NCI-H2081 treated with DMSO at 0.1 percent for 48 hours (cell line): ENCODE measurements at places on chromosomes 5 and 9.

- DNase-seq = no peak
Measured at GRCh38 chr5:78813286-78813685, 164.7 kb upstream of the LHFPL2 start.

DNA sequence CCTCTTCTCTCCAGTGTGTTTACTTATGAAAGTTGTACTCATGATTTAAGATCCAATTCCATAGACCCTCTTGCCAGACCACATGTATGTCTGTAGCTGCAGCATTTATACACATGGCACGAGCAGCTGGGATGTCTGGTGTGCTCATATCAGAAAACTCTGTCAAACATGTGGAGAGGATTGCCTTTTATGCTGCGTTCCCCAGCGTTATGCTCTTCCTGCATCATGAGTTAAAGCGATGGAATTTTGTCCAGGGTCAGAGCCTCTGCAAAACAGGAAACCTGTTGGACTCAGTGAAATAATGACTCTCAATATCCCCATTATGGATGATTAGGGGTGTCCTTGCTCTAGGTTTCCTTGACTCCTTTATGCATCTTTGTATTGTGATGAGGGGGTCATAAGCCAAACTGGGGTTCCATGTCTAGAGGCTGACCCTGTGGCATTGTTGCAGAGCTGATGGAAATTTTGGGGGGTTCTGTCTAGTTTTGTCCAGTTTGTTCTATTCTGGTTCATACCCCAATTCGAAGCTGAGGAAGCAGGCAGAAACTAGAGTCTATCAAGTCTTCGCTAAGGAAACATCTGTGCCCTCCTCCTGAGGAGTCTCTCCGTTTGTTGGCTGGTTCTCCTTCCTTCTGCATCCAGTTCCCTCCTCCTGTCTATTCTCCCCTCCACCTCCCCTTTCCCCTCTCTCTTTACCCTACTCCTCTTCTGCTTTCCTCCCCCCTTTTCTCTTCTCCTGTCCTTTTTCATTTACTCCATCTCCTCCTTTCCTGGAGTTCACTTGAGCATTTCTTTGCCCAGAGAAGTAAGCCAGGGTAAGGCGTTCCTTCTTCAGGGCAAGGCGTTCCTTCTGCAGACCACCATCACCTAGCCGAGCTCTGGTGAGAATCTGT is 252.8 kb downstream of the MAST4 start:
- no peak for DNase-seq

- DNase-seq = no peak
Measured at GRCh38 chr9:125409637-125410521, 148.3 kb downstream of the GAPVD1 start.

GRCh38 chr9:16672501-16672900 is 198.0 kb downstream of the BNC2 start:
- no peak for DNase-seq

- DNase-seq = no peak
Measured at GRCh38 chr9:2231829-2232228, 216.7 kb downstream of the SMARCA2 start.

GRCh38 chr5:76391014-76391413 is 12.1 kb upstream of the IQGAP2 start:
- no peak for DNase-seq

DNA sequence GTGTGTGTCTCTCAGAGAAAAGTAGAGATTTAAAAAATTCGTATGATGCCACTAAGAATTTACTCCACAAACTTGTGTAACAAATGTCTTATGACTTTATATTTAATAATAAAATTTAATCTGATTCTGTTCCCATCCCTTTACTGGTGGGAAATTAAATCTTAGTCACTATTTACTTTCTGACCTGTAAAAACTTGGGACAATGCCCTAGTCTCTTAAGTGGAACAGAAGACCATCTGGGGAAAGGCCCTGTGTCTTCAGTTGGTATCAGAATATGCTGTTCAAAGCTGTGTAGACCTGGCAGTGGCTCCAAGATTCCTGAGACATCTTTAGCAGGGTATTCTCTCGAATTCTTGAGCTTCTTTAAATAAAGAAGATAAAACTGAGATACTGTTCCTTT is 2.6 kb upstream of the BDP1 start:
- DNase-seq = no peak

DNA sequence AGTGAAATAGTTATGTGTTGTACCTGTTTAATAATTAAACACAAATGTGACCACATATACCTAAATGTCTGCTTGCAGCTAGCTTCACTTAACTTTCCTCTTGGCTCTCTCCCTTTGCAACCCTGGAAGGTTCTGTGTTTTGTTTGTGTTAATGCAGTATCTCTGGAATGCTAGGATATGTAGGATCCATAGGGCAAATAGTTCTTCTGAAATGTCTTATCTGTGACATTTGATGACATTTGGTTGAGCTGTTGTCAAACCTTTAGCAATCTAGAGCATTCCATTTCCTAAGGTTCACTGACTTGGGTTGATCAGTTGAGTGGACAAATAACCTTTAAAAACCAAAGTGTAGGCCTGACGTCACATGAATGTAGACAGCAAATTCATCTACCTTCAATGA is 21.8 kb downstream of the CTNNA1 start:
- DNase-seq = no peak

- no peak for DNase-seq
Measured at GRCh38 chr9:100394032-100394695, 32.8 kb upstream of the MSANTD3 start.

- no peak for DNase-seq
Measured at GRCh38 chr5:124902097-124902821, 155.8 kb upstream of the ZNF608 start.

- no peak for DNase-seq
Measured at GRCh38 chr9:34606190-34606589, 5.7 kb downstream of the RPP25L start.

DNA sequence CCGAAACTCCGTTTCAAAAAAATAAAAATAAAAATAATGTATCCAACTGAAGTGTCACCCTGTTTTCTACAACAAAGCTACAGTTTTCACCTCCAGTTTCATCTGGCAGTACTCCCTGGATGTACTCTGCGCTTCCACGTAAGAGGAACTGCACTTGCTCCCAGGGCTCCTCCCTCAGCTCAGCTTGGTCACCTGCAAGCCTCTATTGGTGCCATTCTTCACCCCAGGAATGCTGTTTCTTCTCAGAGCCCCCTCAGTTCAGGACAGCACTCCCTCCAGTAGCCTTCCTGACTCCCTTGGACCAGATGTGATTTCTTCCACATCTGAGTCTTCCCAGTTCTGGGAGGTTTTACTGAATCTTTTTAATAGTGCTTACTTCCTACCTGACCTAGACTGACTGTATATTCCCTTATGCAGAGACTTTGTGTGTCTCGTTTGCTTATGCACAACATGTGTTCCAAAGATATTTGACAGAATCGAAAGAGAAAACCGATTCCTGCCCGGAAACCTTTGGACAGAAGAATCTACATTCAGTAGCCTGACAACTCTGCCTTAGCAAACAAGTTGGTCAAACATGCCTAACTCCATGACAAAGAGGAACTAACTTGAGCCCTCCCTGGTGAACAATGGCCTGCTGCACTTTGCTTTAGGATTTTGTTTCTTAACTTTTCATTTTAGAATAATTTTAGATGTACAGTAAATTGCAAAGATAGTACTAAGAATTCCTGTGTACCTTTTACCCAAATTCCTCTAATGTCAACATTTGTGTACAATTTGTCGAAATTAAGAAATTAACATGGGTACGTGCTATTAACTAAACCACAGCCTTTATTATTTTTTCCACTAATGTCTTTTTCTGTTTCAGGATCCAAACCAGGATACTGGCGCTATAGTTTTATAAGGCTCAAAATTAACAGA is 814 bp downstream of the CCDC125 start:
- DNase-seq = no peak

GRCh38 chr5:172145870-172146747 is 41.9 kb downstream of the STK10 start:
- no peak for DNase-seq

DNA sequence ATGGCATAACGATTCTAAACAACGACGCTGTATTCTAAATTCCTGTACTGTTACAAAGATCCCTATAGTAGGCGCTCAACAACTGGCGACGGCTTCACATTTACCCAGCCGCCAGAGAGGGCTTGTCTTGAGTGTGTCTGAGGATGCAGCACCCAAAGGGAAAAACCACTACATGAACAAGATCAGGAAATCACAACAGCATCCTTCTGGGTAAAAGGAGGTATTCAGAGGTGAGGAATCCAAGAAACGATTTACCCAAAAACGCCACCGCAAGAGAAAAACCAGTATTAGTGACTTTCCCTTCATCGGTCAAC is 711 bp downstream of the TTC33 start:
- DNase-seq = peak; percentile 60

DNA sequence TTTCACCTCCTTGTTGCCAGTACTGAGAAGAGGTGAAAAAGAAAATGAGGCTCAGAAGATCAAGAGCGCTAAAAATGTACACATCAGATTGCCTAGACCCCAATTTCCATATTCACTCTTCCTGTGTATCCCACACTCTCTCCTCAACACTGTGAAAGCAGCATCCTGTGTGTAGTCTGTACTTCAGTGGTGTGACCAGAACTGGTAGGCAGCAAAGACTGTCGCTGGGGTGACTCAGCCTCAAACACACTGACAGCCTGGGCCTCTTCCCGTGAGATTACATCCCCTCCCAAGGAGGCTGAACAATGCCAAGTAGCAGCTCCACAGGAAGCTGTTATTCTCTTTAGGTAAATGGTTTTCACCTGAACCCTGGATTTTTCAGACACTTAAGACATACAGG is 135.5 kb downstream of the CCDC192 start:
- DNase-seq = no peak

GRCh38 chr9:91698266-91698665 is 251.8 kb downstream of the ROR2 start:
- no peak for DNase-seq

- DNase-seq = no peak
Measured at GRCh38 chr9:84218322-84218721, 122.2 kb downstream of the SLC28A3 start.

DNA sequence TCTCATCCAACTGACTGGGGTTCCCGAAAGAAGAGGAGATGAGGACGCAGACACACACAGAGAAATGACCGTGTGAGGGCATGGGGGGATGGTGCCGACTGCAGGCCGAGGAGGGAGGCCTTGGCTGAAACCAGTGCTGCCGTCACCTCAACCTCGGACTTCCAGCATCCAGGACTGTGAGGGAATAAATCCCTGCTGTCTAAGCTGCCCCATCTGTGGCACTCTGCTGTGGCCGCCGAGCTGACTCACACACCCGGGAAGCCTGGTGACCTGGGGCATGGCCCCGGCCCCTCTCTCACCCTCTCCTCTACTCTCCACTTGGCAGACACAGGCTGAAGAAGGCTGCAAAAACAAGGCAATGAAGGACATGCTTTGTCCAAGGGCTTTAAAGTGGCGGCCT is 4.4 kb upstream of the COL5A1 start:
- DNase-seq = no peak

- DNase-seq = no peak
Measured at GRCh38 chr5:173753307-173754168, 134.6 kb upstream of the CPEB4 start.

DNA sequence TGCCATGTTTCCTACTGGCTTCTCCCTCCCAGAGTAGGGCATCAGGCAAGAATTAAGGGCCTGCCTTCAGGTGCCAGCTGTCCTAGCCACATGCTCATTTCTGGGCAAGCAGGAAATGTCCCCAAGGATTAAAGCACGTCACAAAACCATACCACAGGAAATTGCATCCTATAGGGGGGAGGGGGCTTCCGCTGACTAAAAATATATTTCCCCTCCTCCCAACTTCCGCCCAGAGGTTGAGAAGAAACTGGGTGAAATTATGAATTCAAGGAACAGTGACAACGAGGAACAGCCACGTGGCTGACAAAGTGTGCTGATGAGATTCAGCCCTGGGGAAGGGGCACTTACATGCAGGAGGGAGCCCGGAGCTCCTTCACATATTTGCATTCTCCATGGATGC is 4.1 kb downstream of the HBEGF start:
- DNase-seq = no peak

DNA sequence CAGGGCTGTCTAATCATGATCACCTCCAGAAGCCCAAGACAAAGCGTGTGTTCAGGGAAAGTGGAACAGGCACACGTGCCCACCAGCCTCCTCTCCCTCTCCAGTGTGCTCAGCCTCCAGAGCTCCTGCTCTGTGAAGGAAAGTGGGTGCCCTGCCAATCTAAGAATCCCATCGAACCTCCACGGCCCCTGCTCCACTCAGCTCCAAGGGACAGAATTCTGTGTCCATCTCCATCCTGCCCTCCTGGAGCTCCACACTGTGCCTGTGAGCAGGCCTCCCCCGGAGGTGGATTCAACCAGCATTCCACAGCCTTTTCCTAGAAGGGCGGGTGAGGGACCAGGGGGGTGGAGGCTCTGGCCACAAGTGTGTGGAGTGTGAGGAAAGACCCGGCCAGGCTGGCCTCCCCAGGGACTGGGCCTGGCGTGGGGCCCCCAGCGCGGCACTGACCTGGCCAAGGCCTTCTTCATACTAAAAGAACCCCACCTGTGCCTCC is 6.0 kb downstream of the EEIG1 start:
- DNase-seq = no peak

DNA sequence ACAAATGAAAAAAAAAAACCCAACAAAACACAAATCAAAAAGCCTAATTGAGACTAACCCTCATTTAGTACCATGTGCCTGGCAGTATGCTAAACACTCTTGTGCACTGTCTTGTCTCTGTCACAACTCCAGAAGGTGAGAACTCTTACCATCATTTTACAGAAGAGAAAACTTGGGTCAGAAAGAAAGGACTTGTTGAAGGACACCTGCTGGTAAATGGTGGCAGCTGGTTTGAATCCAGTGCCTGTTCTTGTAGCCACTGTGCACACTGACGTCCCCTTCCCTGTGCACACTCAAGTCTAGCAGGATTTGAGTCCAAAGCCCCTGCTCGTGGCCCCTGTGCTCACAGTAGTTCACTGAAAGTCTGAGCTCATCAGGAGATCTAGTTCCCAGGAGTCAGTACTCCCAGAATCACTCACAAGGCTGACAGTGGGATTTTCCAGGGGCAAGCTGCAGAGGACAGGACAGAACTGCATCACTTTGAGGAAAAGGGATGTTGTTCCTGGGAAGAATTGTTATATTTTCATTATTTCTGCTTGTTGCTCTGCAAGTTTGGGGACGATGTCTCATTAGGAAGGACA is 43.0 kb upstream of the HSD17B4 start:
- DNase-seq = no peak

DNA sequence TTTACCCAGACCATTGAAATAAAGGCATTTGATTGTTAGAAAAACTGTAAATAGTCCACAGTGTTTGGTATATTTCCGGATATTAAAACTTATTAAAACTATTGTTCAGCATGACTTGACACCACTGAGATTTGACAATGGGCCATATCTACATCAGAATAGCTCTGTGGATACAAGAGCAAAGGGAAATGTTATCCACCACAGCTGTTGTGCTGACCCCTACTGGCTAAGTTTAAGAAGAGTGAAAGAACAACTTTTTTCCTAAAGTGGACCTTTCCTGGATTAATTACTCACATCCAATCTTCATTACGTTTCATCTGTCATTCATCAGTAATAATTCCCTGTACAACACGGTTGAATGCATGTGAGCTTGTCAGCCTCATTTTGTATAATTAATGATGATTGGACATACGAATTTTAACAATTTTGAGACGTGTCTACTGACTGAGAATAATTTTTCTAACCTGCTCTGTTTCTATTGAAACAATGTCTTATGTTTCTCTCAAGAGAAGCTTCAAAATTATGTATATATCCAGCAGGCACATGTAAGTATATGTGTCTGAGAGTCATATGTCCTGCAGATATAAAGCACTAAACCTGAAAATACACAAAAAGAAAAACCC is 1952.6 kb downstream of the MAT2B start:
- no peak for DNase-seq
